Stimulated activated CD4-positive, alpha-beta T cell treated with anti-CD3 and anti-CD28 coated beads, Interleukin-12 subunit alpha, Interleukin-12 subunit beta, amount 100 ng/mL, for 48 hours (primary cell): ENCODE measurements at places on chromosomes 6 and 20.
A peak's percentile ranks its signal among the peaks of the same experiment; 100 is the strongest.

GRCh38 chr6:1705183-1705582, 95.5 kb downstream of the FOXC1 start:
- DNase-seq = no peak

- peak; percentile 38 for DNase-seq
These were observed 18.6 kb downstream of the TAB2 start for GRCh38 chr6:149335924-149336608.

DNA sequence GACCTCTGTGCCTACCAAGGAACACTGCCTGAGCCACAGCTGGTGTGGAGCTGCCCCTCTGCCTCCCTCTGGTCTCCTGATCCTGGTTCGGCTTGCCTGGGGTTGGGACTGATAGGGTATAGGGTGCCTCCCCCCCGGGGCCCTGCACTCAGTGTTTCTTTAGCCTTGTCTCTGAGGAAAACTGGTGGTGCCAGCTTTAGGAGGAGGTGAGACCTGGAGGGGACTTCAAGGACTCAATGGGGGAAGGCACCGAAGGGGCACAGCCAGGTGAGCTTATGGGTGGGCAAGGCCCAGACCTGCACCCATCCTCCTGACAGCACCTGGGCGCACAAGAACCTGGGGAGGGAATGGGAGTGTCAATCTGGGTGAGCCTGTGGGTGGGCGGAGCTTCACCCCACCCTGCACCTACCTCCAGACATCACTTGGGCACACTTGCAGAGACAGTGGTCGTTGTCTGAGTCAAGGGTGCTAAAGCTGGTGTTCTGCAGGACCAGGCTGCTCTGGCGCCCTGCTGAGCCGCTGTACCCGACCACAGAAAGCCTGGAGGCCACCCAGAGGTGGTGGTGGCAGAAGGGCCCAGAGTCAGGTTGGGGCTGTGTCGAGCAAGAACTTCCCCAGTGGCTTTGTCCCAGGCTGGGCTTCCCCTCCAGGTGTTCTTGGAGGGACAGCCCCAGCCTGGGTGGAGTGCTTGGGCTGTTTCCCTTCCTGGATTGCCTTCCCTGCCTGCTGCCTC, 40.5 kb downstream of the FAM110A start:
- DNase-seq = no peak

- no peak for DNase-seq
These were observed 2.5 kb upstream of the SRC start for GRCh38 chr20:37343212-37343993.

DNA sequence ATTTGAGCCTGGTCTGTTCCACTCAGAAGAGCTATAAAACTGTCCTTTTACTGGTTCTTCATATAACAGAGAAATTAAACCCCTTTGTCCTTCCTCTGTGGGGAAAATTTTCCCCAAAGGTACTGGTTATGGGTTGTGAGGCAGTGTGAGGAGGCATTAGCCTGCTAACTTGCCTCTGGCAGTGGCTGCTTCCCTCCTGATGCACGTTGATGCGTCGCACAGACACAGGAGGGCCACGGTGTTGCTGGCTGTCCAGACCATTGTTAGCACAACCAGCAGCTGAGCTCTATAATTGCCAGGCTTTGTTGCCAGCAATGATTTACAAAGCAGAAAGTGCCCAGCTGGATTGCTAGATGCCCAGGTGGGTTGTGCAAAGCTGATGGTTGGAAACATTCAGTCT, 10.1 kb downstream of the AAR2 start:
- DNase-seq = no peak

- no peak for DNase-seq
These were observed 3.2 kb downstream of the SLC4A11 start for GRCh38 chr20:3235666-3236324.

DNA sequence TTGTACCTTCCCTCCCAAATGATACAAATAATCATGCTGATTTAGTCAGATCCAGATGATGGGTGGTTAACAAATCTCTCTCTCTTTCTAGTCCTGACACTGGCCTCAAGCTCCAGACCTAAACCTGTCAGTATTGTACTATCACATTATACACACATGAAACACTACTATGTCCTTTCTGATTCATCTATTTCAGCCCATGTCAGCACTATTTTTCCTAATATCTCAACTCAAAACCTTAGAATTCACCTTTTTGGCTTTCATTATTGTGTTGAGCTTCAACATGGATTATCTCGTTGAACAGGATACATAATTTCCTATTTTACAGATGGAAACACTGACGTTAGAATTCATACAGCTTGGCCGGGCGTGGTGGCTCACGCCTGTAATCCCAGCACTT, 3.5 kb downstream of the PIGU start:
- DNase-seq = no peak

DNA sequence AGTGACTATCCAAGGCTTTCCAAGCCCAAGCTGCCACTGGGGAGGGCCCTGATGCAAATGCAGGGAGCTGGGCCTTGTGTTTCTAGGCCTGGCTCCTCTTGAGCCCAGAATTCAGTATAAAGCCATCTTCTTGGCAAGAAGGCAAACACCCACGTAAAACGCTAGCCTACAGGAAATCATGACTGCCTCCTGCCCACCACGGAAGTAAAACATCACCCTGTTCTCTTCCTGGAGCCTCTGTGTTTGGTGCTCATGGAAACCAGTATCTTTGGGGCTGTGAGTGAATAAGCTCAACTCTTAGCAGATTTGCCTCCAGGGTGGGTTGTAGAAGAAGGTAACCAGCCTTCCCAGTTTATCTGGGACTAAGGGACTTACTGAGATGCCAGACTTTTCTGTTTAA, 271.0 kb downstream of the ZNF217 start:
- no peak for DNase-seq

DNA sequence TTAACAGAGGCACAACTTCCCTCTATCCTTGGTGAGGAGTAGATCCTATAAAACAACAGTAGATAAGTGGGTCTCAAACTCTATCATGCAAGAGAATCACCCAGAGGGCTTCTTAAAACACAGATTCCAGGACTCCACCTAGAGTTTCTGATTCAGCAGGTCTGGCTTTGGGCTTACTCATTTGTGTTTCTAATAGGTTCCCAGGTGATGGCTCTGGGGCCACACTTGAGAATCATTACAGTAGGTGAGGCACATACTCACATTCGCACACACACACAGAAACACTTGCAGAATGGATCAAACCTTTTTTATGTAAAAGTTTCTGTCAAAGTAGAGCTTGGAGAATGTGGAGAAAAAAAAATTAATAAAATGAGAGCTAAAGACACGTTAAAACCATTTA, 52.4 kb downstream of the TMEM242 start:
- DNase-seq = no peak

GRCh38 chr20:41366546-41367392, at the start of gene EMILIN3:
Gene EMILIN3, minus strand, starts transcription at chr20:41366818. Its CDS starts 184 bp downstream, at chr20:41366634.
- DNase-seq = no peak

- no peak for DNase-seq
These were observed 193.1 kb downstream of the NRN1 start for GRCh38 chr6:5813625-5814027.

DNA sequence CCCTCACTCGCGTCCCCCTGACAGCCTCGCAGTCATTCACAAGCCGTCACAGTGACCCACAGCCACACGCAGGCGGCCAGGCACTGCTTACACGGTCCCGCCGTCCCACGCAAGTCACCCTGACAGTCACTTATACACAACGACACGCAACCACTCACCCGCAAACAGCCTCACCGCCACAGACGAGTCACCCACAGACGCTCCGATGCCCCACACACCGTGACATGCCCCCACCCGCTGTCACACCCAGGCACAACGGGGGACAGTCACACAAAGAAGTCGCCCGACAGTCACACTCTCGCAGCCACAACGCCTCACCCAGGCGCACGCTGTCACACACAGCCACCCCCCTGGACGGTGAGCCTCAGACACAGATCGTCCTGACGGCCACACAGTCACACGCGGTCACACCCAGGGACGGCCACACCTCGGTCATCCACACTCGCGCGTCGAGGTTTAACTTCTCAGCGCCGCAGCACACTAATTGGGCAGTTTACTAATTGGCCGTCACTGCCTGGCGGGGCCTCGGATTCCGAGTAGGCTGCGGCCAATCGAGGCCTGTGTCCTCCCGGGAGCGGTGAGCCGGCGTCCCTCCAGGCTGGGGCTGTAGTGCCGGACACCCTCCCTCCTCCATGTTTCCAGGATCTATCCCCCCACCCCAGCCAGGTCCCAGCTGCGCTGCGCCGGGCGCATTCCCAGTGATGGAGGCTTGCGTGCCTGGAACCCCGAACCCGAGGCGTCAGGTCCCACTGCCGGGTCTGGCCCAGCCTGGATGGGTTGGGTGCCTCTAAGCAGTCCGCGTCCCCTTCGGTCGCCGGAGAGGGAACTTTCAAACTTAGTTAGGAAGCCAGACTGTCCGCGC, 790 bp downstream of the TOX2 start:
- no peak for DNase-seq

DNA sequence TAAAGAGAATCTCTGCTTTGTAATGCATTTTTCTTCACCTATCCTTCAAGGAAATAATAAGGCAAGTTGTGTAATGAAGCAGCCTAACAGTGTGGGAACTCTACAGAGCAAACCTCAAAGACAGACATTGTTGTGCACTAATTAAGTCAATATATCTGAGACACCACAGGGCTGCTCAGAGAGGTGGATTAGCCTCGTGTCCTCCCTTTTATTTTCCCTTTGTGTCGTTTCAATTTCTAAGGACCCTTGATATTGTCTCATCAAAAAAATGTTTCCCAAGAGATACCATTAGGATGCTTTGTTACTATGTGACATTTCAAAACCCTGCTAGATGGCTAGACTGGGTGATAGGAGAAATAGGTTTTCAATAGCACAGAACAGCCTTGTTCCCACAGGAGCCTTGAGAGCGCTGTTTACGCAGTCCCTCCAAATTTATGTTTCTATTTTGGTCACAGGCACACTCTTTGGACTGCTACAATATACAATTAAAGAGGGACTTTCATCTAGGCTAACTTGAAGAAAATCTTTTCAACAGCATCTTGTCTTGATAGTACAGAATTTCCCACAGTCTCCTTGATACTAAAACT, 23.1 kb downstream of the UBE3D start:
- no peak for DNase-seq

DNA sequence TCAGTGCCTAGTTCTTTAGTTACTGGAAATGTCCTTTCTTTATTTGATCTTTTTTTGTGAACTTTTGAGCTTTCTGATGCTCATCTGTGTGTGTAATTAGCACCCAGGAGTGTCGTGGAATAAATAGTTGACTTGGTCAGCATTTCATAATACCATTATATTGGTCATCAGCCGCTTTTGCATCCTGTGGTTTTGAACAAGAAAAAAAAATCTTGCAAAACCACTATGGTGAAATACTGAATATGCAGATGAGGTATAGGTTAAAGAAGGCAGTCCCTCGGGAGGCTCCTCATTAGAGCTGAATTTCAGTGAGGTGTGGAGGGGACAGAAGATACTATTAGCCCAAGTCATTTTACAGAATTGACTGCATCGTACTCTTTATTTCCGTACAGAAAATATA, 90.1 kb downstream of the FOXO3 start:
- no peak for DNase-seq

DNA sequence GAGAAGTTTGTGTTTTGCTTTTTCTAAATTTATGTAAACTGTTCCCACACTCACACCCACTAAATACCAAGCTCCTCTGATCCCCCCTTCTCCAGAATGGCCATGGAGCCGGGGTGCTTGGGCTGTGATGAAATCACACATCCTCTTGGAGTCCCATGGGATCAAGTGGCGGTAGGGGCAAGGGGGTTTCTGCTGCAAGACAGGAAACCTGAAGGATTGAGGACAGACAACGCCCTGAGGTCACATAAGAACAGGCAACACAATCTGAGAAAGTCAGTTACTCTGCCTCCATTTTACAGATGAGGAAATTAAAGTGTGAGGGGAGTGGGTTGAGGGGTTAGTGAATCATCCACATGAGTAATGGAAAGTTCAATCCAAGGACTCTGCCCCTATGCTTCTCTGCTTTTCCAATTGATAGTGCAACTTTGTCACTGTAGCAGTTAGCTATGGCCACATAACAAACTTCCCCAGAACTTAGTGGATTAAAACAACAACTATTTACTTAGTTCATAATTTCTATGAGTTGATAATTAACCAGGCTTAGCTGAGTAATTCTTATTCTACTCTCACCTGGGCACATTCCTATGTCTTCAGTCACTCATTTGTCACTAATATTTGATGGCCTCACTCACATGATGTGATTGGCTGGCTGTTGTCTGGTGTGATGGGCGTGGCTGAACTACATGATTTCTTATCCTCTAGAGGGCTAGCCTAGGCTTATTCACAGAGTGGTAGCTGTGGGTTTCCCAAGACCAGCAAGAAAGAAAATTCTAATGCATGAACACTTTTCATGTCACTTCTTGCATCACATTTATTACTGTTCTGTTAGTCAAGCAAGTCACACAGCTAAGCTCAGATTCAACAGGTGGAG, 311.1 kb upstream of the RNF24 start:
- no peak for DNase-seq

DNA sequence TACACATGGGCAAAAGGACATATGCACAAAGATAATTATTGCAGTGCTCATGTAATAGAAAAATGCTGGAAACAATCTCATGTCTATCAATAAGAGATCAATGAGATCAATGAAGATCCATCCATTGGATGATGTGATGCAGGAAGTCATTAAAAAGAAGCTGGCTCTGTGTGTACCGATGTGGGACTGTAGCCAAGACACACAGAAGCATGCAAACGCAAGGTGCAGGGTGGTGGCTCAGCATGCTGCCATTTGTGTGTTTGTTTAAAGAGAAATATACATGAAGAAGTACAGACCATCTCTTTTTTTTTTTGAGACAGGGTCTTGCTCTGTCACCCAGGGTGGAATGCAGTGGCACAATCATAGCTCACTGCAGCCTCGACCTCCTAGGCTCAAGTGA, 33.1 kb upstream of the KCNB1 start:
- no peak for DNase-seq

DNA sequence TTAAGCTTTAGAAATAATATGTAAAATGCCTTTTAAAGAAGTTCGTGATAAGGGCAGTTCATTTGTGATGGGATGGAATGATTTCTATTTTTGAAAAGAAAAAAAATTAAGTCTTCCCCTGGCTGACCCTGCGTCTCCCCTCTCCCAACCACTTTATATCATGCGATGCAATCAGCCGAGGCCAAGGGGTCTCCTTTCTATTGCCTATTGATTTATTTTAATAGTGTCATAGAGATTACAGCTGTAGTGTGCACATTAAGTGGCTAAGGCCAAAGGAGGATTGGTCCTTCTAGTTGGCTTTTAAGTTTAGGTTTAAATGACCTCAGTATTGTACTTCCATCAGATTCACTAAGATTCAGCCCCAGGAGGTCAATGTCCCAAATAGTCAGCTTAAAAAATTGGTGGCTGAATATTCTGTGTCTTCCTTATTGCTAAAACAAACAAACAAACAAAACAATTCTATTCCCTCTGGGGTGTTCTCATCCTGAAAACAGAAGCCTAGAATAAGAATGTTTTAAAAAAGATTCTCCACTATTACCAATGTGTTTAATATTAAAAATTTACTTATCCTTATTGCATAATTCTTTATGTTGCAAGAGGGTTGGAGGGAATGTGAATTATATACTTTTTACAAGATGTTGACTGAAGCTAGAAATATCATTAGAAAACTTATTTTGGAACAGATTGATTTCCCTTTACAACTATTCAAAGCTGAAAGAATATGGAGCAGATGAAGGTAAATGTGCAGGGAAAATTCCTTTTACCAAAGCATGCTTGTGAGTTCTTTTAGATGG, 359.1 kb downstream of the SAMD5 start:
- DNase-seq = no peak
